ENCODE measurements at places on chromosomes 4 and X.
A peak's percentile ranks its signal among the peaks of the same experiment; 100 is the strongest.

GRCh38 chrX:109926743-109927662 is 75.9 kb upstream of the TMEM164 start:
- DNase-seq: no peak

- no peak for DNase-seq
These were observed 23.7 kb downstream of the ELF4 start for GRCh38 chrX:130086447-130087206.

DNA sequence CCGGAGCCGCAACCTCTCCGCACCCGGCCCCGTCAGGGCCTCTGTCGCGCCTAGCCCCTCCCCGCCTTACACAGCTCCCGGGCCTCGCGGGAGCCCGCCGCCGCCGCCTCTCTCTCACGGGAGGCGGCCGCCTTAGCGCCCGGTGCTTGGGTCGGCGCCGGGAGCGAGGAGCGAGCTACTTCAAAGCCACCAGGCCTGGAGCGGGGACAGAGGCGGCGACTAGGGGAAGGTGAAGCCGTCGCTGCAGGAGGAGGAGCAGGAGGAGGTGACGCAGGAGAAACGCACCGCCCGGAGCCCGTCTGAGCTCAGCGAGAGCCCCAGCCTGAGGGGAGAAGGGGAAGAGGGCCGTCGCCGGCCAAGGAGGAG is 250 bp downstream of the USP9X start:
- DNase-seq: peak; percentile 29

- no peak for DNase-seq
These were observed 25.8 kb downstream of the ADRA2C start for GRCh38 chr4:3791910-3792542.

DNA sequence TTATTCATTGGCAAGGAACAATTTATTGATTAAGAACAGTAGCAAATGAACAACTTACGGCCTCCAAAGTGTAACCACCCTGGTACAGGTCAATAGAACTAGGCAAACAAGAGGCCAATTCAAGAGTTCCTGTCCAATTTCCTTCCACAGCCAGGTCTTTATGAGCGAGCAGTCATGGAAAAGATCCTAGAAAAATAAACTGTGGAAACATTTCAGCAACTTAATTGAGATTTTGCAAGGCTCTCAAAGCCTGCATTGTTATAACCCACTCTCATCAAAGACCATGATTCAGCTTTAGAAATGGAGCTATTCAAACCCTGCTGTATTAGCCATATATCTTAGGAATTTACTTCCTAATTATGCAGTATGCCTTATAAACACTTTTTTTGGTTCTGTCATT is 43.6 kb downstream of the UNC5C start:
- no peak for DNase-seq
